ENCODE measurements at places on chromosomes 5 and 9. TPM values are rescaled to one million over a fixed set of nuclear protein-coding genes. Genes with fewer than 3 reads are reported as not detected.

DNA sequence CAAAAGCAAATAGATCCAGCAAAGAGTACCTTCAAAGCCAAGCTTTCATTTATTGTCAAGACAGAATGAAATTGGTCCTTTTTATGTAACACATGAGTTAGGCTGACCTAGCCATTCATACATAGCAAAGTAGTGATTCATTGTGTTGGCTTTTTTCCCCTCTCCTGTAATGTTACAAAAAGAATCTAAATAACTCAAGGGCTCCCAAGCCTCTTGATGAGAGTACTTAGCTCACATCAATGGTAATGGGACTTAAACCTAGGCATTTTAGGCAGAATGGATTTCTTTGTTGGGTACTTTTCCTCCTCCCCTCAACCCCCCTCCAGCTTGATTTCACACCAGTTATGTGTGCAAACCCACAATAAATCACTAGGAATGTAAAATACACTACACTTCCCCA, 123.7 kb downstream of the EBF1 start:
- no peak for DNase-seq

GRCh38 chr9:79551994-79552393, 19.8 kb upstream of the TLE4 start:
- no peak for DNase-seq

ELAVL2 gene
- not detected for total RNA-seq

CDK7 gene
- 52.4 TPM for total RNA-seq

DNA sequence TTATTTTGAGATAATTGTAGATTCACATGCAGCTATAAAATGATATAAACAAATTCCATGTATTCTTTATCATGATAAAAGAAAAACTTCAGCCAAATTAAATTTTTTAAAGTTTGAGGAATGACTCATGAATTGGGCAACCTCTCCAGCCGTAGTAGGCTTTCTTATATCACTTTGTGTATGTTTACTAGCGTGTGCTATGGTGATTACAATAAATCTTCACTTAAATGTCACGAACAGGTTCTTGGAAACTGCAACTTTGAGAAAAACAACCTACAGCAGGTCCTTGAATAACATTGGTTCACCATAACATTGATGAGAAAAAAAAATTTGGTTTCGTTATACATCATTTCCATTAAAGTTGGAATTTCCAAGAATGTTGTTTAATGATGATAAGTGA, 730.9 kb upstream of the TYRP1 start:
- no peak for DNase-seq

PLPP7 gene
- total RNA-seq: not detected

CRB2 gene
- not detected for total RNA-seq

DNA sequence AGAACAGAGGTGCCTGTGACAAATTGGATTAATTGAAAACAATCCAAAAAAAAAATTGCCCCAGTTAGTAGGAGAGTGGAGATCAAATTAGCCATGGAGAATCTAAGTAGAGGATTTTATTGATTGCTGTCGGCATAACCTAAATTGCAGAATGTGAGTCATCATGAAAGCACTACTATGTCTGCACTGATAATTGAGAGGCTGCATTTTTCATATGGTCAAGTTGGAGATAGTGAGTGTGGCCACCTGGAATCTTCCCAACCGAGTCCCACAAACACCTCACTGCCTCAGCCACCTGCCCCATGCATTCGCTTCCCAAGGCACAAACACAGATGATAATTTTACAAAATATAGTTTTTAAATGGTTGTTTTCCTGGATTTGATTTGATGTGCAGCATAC, 123.7 kb downstream of the NTRK2 start:
- DNase-seq: no peak

C9orf153 gene
- total RNA-seq: 0.18 TPM

GRCh38 chr5:58041884-58042283, 418.0 kb downstream of the PLK2 start:
- no peak for DNase-seq

ZNF474 gene
- total RNA-seq: not detected

DNA sequence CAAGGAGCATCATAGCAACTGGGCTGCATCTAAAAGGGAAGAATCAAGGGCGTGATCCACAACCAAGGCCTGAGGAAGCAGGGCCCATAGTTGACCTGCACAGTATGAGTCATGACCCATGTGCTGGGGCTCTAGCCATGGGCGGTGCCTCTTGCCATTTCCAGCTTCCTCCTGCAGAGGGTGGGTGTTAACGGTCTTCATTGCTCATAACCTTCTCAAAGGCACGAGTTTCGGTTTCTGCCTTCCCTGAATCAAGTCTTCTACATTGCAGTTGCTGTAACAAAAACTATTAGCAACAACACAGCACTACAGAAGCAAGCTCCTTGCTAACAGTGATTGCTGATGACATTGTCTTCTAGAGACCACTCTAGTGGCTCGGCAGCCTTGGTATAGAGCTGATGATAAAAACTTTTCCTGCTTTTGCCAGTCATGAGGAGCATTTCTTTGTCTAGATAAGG, 66.9 kb downstream of the CTSL start:
- no peak for DNase-seq

DNA sequence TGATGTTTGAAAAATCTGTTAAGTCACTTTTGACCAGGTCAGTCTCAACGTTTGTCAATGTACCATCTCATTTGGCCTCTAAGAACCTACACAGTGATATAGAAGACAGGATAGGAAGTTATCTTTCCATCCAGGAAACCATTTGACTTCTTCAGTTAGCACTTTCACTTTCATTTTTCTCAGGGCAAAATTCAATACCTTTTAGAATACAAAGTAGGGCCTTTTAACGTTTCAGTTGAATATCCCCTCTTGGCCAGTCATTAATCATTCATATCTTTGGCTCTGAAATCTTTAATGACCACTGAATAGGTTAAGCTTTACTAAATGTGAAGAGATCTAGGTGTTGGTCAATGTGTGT, 101.1 kb upstream of the GNAQ start:
- no peak for DNase-seq

LCN9 gene
- not detected for total RNA-seq

SOHLH1 gene
- total RNA-seq: not detected

GRCh38 chr5:172901012-172901780, 58.0 kb upstream of the RPL26L1 start:
- DNase-seq: no peak

DNA sequence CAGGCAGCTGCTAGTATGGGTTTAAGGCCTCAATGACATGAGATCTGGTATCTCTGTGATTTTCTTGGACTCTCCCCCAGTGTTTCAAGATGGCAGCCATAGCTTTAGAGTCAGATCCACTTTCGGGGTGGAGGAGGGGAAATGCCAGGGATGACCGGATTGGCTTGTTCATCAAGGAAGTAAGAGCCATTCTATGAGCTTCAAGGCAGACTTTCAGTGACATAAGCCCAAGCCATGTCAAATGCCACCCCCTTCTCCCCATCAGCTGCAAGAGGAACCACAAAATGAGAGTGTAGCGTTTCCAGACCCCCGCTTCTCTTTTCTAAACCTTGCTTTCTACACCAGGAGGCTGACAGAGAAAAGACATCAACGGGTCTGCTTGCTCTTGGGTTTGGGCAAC, 271.8 kb downstream of the PSAT1 start:
- no peak for DNase-seq

- no peak for DNase-seq
Observed at GRCh38 chr5:10800852-10801251, 39.8 kb upstream of the DAP start.

DNA sequence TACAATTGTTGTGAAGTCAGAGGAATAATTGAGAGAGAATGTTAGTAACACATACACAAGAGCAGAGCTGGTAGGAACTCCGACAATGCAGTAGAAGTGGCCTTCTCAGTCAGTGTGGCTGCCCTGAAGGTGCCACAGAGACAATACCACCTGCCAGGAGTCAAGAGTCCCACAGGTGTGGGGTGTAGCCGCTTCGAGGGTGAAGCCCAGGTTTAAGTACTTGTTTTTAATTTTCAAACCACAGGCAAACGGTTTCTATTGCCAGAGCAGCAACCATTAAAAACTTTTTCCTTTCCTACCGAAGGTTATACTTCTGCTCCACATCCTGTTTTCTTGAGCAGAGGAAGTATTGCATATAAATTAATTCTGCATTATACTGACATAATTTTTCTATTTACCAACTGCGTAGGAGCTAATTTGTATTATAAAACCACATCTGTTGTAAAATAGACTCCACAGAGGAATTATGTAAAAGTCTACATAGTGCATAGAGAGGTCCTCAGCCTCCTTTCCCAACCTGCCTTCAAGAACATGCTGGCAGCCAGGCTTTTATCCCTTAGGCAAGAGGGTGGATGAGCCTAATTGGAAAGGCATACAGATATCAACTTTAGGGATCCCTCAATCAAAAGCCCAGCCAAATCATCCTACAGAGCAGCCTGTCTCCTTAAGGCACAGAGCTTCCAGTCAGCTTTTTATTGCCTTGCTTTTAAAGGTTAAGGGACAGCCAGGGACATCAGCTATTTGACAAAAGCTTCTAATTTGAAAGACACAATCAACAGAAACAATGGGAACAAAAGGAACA, 12.9 kb upstream of the ACTBL2 start:
- no peak for DNase-seq

DNA sequence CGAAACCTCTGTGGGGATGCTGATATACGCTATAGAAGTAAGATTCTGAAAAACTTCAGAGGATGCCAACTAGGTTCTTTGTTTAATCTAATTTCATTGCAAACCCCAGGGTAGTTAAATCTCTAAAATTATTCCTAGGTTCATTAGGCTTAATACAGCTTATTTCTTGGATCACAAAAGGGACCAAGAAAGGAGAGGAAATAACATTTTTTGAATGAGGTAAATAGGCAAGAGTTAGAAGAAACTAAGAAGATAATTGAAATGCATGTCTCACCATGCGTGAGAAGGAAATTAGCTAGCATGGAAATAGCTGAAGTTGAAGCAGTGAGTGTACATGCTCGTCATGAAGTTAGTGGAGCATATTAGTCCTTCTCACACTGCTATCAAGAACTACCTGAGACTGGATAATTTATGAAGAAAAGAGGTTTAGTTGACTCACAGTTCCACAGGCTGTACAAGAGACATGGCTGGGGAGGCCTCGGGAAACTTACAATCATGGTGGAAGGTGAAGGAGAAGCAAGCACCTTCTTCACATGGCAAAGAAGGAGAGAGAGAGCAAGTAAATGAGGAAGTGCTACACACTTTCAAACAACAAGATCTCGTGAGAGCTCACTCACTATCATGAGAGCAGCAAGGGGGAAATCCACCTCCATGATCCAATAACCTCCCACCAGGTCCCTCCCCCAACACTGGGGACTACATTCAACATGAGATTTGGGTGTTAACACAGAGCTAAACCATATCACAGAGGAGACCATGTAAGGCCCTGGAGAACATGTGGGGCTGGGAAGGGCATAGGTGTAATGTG, 125.1 kb upstream of the OSMR start:
- DNase-seq: no peak

DNA sequence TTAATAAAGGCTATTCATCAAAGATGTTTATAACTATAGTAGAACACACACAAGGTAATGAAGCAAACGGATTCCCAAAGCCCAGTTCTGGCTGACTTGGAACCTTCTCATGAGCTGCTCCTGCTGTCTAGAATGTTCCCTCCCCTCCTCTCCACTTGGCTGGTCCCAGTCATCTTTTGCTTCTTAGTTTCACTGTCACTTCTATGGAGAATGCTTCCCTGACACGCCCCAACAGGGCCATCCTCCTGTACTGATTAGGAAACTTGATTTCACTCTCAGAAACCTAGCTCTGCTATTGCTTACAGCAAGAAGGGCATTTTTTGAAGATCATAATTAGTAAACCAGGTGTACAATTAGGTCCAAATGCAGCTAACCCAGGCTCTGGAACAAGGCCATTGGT, 3.2 kb upstream of the RAPGEF1 start:
- DNase-seq: no peak

GRCh38 chr9:75893106-75893505, 2.6 kb downstream of the PCSK5 start:
- no peak for DNase-seq

DNA sequence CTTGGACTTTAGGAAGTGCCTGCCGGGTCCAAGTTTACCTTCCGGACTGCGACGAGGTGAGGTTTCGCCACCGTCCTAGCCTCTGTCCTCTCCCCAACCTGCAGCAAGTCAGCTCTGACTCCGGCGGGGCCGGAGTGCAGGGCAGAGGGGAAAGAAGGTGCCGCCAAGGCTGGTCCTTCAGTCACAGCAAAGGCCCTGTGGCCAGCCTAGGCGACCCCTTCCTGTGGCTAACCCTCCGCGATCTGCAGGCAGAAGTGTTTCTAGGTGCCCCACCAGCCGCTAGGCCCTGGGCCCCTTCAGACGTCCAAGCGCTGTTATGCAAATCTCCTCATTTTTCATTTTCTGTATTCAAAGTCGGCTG, 11.1 kb upstream of the NKX2-5 start:
- DNase-seq: no peak

DNA sequence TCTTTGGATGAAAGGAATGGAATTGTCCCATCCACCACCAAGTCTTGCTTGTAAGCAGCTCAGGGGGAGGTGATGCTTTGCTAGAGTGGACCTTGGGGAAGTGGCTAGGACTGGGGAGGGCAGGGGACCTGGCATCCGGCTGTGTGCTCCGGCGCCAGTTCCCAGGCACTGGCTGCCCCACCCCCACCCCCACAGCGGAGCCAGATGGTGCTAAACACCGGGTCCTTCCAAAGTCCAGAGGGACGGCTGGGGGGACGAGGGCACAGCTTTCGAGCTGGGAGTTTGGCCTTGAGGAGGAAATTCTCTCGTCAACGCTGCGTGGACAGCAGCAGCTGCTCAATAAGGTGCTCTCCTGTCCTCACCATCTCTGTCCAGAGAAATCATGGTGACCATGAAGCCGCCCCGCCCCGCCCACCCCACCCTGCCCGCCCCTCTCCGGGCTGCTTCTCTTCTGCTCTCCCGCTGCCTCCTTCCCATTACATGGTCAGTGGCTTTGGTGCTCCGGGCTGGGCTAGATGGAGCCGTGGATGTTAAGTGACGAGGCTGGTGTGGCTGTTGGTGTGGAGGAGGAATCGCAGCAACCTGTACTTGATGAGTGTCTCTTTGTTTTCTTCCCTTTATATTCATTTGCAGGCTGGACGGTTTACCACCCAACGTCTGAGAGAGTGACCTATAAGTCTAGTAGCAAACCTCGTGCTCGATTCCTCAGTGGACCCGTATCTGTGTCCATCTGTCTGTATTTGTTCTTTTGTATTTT, 115.7 kb downstream of the WNK2 start:
- DNase-seq: no peak

DNA sequence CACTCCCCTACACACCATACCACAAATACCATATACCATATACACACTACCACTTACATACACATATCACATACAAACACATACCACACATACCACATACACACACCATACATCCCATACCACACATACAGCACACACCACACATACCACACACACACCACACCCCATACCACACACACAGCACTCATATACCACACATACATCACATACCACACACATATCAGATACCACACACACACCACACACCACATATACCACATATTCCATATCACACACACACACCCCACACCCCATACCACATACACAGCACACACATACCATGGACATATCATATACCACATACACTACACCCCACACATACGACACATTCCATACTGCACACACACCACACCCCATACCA, 276.6 kb downstream of the GADD45G start:
- no peak for DNase-seq
